Activated naive CD4-positive, alpha-beta T cell (primary cell): ENCODE measurements at places on chromosomes 7 and 10.

- DNase-seq = no peak
Measured at GRCh38 chr10:122053314-122053713, 64.4 kb downstream of the TACC2 start.

DNA sequence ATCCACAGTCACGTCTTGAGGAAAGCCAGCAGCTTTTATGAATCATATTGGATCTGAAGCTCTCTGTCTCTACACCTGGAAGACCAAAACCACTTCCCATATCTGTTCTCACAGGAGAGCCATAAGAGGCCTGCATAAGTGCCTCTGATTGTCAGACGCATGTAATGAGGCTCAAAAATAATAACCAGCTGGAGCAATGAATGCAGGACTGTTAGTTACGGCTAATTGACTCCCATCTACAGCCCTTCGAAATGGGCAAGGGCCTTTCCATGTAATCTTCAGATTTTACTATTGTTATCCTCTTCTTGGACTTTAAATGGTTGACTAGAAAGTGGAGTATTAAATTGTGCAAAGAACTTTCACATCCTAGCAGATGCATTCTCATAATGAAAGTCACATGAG, 4.4 kb upstream of the SEMA3C start:
- DNase-seq = no peak

GRCh38 chr10:80416479-80417098, 8.2 kb downstream of the PRXL2A start:
- no peak for DNase-seq

DNA sequence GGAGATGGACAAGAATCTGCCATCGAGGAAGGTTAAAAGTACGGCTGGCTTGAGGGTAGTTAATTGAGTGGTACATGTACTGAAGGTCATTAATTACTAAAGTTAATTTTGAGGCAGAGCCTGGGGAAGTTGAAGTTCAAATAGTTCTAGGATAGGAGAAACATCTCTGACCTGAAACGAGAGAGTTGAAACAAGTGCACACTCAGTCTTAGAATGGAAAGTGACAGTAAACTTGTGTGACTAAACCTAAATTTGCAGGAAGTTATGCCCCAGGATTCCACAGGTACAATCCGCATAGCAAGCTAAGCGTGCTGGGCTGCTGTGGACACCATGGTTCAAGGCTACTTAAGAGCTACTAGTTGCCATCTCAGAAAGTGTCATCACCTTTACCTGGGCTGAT, 209.9 kb downstream of the CHCHD3 start:
- DNase-seq = no peak

- DNase-seq = no peak
Measured at GRCh38 chr7:37683246-37684120, at the start of gene GPR141. TSS of gene GPR141 (plus strand) at chr7:37683766. CDS start at chr7:37740394, 56,628 bp downstream.

DNA sequence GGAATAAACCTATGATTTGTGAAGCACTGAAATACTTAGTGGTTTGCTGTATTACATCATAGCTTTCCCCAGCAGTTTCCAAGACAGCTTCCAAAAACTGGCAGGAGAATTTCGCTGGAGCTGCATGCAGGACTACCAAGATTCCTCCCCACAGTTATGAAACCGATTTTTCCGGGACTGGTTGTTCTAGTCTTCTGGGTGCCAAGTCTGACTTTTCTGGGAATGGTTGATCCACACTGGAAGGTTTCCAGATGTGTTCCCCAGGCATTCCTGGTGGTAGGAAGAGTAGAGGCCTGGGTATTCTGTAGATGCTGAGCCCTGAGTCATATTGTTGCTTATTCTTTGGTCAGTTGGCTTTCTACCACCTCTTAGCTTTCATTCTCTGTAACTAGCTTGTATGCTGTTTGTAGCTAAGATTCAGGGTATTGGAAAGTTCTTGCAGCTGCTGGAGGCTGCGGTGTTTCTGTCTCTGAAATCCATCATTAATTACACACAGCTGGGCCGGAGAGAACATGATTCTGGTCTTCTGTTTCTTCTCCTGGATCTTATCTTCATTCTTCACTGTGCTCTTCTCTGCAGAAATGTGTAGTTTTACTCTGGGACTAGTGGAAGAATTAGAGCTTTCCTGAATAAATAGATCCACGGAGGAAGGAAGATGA, 6.3 kb downstream of the ABCC2 start:
- DNase-seq = no peak

- DNase-seq = no peak
Measured at GRCh38 chr10:8137726-8138125, 83.2 kb downstream of the GATA3 start.

DNA sequence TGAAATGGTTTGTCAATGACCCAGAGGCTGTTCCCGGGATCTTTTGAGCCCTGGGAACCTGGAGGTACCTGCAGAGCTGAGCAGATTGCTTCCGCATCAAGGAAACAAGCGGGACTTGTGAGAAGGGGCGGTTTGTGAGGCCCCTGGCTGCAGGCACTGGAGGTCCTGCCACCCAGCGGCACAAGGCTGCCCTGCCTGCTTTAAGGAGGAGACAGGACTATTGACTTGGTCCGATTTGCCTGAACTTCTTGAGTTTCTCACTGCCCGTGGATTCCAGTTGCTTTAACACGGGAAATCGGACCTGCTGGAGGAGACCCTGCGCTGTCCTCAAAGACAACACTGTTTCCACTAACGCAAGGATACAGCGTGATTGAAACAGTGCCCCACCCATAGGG, 130.1 kb downstream of the DNAJB6 start:
- no peak for DNase-seq

- DNase-seq = no peak
Measured at GRCh38 chr10:3402187-3402751, 229.7 kb upstream of the PITRM1 start.

DNA sequence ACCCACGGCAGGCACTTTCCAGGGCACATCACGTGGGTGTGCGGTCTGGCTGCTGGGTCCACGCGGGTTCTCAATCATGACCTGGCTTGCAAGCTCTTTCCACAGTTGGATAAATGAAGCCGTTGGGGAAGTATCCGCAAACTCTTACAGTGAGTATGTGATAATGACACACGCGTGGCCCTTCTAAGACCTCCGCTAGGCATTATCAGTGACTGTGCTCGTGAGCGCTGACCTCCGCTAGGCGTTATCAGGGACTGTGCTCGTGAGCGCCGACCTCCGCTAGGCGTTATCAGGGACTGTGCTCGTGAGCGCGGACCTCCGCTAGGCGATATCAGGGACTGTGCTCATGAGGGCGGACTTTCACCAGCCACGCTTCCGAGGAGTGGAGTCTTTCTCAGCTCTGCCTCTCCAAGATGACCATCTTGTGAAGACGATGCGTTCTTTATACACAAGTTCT, 107.0 kb downstream of the WDR37 start:
- DNase-seq = no peak

DNA sequence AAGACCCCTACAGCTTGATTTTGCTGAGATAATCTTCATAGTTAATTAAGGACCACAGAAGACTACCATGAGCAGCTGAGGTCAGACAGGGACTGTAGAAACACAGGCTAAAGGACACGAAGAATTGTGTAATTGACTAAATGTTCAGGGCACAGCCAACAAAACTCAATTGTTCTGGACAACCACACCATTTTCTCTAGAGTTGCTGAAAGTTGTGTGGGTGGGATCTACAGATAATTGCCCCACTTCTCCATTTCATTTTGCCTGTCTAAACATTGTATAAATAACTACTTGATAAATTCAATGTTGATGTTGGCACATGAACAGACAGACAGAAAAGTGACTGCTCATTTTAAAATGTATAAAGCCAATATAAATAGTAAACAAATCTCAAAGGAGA, 39.0 kb upstream of the SLC16A12 start:
- no peak for DNase-seq

- no peak for DNase-seq
Measured at GRCh38 chr7:157644946-157645345, 308.1 kb downstream of the DNAJB6 start.

DNA sequence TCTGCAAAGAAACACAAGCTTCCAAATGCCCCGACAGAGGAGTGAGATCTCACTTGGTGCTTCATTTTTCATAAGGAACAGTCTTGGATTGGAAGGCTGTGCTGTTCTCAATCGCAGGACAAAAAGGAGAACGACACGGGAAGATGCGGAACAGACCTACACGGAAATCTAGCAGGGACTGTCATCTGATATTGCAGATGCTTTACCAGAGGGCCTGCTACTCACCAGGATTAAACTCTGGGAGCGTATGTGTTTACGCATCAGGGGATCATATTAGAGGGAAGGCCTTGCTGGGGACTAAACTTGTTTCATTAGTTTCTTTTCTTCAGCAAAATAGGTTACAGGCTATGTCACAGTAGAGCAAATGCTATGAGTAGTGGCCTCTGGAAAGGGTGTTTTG, 82.8 kb upstream of the EEPD1 start:
- no peak for DNase-seq

DNA sequence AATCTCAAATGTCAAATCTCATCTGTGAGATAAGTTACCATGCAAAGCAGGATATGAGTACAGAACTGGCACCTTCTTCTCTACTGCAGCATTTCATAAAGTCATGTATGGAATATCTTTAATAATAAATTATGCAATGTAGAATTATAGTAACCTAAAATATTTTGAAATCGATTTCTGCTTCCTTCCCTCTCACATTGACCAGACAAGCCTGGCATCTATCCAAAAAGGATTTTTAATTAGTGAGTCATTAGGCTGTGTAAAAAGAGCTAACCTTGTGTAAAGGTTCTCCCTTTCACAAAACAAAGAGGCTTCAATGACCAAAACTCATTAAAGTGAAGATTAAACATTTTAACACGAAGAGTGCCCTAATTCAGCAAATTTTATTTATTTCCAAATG, 48.8 kb upstream of the EXOC6 start:
- DNase-seq = no peak

GRCh38 chr7:116236020-116236630, 25.8 kb downstream of the TES start:
- peak; percentile 42 for DNase-seq

- no peak for DNase-seq
Measured at GRCh38 chr7:6621195-6622133, 6.1 kb downstream of the ZNF853 start.

- no peak for DNase-seq
Measured at GRCh38 chr7:94417901-94418300, 23.2 kb downstream of the COL1A2 start.

DNA sequence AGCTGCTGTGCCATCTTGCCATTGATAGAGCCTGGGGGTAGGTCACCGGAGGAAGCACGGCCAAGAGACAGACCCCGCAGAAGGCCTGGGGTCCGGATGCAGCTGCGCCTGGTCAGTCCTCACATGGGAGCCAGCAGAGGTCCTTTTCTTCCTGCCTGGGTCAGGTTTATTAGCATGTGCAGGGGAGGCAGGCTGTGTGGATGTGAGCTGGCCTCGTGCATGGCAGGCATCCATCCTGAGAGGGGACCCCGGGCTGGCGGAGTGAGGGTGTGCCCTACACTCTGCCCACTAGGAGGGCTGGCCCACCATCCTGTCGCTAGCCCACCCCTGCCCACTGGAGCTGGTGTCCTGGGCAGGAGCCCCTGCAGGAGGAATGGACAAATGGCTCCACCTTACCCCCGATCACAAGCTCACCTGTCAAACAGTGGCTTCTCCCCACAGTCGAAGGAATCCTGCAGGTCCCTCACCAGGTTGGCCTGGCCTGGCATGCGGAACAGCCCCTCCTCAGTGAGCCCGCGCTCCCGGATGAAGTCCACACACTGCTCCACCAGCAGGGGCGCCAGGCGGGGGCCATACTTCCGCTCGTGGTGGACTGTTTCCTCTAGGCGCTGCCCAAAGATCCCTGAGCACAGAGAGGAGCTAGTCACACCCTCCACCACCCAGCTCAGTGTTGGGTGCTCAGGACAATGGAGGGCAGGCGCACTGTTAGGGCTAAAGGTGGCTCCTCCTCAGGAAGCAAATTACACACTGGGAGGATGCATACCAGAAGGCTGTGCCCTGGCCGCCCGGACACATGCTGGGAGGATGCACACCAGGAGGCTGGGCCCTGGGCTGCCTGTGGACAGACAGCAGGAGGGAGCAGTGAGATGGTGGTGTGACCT, 145.4 kb downstream of the ARHGAP22 start:
- no peak for DNase-seq

- DNase-seq = no peak
Measured at GRCh38 chr7:76216381-76217082, 14.8 kb downstream of the SRRM3 start.

DNA sequence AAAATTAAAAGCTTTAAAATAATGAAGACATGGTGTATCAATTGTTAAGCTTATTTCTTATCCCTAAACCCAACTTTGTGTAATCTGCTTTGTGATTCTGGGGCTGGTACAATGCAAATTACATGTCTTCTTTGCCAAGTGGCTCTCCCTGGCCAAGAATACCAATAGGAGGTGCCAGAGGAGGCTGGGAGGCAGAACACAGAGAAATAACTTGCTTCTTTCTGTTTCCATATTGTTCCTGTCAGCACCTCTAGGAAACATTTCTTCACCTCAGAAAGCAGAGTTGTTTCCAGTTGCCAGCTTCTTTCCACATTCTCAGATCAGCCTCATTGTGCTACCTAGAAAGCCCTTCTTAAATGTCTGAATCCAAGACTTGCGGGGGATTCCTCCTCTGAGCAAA, 174.4 kb downstream of the MDFIC start:
- no peak for DNase-seq

DNA sequence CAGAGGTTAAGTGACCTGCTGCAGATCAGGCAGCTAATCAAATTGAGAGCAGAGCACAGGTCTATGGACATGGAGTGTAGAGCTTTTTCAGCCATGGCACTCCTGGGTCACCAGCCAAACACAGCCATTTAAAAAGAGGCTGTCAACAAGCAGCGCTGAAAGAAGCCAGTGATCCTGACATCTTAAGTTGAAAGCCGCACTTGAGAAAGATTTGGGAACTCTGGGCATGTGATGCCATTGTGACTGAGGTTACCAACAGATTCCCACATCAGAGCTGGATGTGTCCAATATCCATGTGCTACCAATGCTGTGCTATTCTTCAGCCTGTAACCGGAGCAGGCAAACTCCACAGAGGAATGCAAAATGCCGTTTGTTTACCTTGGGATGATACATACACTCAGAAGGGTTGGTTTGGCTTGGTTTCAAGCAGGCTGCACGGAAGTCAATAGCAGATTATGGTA, 56.2 kb upstream of the ABLIM1 start:
- no peak for DNase-seq

DNA sequence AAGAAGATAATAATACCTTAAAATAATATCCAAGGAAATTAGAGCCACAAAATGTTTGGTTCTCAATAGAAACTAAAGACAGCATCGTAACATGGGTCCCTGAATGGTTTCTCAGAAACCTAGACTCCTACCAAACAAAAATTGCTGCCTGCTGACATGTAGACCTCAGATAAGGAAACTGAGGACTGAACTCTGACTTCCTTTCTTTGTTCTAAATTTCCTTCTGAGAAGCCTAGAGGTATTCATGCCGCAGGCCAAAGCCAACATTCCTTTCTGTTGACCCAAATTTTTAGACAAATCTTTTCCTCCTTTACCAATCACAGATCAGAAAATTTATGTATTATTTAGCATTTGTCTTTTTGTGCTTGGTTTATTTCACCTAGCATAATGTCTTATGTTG, 816.7 kb upstream of the PHF14 start:
- DNase-seq = no peak

- DNase-seq = no peak
Measured at GRCh38 chr7:151436446-151437158, 3.3 kb downstream of the CRYGN start.

GRCh38 chr7:158495216-158495615, 92.4 kb downstream of the PTPRN2 start:
- no peak for DNase-seq
